Activated T-cell treated with anti-CD3 and anti-CD28 coated beads for 4 hours (primary cell): ENCODE measurements at places on chromosomes 1 and 21.

GRCh38 chr1:232574889-232575762, 54.8 kb downstream of the SIPA1L2 start:
- no peak for DNase-seq

DNA sequence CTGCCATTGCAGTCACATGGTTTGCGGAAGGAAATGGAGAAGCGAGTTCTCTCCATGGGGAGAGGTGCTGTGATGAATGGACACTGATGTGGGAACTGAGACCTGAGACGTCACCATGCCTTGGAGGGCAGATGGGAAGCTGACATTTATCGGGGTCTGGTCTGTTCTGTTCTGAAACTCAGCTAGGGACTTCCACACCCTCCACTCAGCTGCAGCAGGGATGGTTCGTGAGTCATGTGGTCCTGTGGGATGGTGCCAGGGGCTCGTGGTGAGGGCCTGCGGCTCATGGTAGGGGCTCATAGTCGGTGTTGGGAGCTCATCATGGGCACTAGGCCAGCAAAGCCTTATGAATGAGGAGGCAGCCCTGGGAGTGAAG, 6.1 kb downstream of the GPR137B start:
- DNase-seq, result no peak

GRCh38 chr1:178579562-178579961, 66.7 kb downstream of the TEX35 start:
- DNase-seq, result no peak

DNA sequence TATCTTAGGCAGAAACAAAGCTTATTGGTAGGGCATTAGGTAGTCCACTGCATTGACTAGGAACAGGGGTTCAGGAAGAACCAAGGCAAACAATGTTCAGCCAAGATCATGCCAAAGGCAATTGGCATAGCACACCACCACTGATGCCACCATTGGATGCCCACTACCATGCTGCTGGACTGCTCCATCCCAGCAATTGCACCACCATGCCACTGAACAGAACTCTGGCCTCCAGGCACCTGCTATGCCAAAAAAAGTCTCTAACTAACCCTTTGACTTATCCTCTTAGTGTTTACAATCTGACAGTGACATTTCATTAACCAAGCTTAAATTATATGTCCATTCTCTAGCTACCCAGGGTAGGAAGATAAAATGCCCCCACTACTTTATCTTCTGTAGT, 509.6 kb upstream of the CAMK1G start:
- no peak for DNase-seq

GRCh38 chr21:33393348-33393747, 9.9 kb upstream of the IFNGR2 start:
- DNase-seq, result no peak

DNA sequence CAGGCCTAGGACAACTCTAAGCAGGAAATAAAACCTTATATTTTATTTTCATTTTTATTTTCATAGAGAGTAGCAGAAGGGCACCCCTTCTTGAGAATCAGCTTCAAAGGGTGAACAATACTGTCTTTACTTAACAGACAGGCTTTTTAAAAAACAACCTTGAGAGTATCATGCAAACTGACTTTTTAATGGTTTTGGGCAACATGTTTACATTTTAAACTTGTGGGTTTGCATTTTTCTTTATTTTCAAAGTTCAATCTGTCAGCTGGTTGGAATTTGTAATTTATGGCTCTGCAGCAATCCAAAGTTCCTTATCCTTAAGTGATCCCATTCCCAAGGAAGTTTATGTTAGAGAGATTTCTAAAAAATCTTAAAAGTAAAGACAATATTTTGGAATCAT, 392.3 kb upstream of the ADAMTS5 start:
- no peak for DNase-seq

DNA sequence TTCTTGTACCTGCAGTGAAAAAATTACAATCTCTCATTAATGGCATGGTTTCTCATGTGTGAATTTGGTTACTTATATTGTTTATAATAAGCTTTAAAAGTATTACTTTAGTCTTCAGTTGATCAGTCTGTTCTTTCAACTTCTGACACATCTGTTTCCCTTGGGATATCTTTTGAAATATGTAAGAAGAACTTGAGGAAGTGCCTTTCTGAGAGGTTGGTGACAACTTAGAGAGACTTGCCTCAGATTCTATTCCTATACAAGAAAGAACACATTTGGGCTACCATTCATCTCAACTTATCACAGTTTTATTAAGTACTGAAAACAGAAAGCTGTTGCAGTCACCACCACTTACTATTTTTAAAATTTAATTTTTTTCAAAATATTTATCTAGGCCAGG, 8.1 kb downstream of the AKNAD1 start:
- no peak for DNase-seq

DNA sequence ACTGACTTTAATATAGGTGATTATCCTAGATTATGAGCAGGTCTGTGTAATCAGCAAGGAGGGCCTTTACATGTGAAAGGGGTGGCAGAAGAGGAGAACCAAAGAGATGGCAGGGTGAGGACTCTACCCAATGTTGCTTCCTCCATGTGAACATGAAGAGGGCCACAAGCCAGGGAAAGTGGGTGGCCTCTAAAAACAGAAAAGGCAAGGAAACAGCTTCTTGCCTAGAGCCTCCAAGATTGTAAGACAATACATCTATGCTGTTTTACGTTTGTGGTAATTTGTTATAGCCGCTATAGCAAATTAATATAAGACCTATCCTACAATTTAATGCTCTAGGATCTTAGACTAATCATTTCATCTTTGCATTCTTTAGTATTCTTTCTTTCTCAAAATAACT, 85.5 kb downstream of the PLPP3 start:
- DNase-seq, result no peak

- no peak for DNase-seq
These were observed 1.2 kb downstream of the SLC37A1 start for GRCh38 chr21:42514883-42515228.
